ENCODE measurements at places on chromosomes 16 and 17.

DNA sequence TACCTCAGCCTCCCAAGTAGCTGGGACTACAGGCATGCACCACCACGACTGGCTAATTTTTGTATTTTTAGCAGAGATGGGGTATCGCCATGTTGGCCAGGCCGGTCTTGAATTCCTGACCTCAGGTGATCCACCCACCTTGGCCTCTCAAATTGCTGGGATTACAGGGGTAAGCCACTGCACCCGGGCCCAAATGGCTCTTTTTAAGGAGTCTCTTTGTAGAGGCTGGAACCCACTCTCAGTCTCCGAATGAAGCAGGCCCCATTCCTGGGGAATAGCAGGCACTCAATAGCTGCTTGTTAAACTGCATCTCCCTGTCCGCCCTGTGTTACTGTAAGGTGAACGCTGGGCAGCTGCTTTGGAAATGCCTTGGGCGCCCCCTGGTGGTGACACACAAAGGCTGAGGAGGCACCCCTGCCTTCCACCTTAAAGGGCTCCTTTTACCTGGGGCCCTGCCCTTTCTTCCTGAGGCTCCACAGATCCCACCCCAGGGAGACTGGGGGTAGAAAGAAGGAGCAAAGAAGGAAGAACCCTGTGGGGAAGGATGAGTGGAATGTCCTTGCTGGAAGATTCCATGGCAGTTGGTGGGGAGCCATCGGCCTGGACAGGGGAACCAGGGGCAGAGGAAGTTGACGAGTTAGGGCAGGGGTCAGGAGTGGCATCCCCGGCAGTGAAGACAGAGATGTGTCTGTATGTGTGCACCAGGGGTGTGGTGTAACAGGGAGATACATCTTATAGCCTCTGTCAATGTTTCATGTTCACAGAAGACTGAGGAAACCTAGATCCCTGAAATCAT is 6.1 kb upstream of the SP2 start:
- DNase-seq = peak; percentile 81

GRCh38 chr16:30368122-30368791 is 2.0 kb downstream of the TBC1D10B start:
- DNase-seq = peak; percentile 62

DNA sequence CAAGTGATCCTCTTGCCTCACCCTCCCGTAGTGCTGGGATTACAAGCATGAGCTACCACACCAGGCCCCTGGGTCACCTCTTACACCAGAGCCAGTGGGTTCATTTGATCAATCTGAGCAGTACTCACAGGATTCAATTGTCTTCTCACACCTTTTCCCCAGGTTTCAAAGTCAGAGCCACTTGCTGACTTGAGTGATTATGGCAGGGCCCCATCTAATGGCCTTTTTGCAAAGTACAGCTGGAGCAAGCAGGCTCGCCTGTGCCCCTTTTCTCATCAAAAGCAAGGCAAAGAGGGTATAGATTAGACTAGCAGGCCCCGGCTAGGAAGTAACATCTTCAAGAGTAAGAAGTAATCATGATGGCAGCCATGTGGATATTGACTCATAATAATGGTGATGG is 114.8 kb upstream of the NOL11 start:
- DNase-seq = peak; percentile 45

- DNase-seq = no peak
These were observed 24.4 kb downstream of the CCDC57 start for GRCh38 chr17:82188001-82188961.

- DNase-seq = no peak
These were observed 727 bp upstream of the MBTPS1 start for GRCh38 chr16:84117494-84117843.

Data from MCF 10A (cell line).